ENCODE measurements at places on chromosomes 2 and 18.

DNA sequence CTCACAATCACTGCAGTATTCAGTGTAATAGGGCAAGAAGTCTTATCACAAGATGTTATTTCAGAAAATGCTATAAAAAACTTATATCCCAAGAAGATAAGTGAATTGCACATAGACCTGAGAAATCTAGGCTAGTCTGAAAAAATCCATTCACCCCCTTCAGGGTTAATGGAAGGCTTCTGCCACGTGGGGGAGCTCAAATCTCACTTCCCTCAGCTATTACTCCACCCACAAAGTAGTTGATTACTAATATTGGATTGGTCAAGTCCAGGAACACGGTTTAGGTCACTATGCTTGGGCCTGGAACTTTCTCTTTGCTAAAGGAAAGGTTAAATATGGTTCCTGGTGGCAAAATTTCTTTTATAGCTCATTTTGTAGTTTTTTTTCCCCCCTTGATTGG, 51.2 kb upstream of the ADAM23 start:
- DNase-seq, result no peak

- no peak for DNase-seq
Observed at GRCh38 chr2:161905389-161906046, 168.5 kb downstream of the DPP4 start.

- DNase-seq, result no peak
Observed at GRCh38 chr2:123513351-123513750, 511.7 kb upstream of the CNTNAP5 start.

- DNase-seq, result no peak
Observed at GRCh38 chr18:42045346-42045745, 90.3 kb downstream of the PIK3C3 start.

GRCh38 chr2:215885536-215885935, 127.8 kb downstream of the MREG start:
- DNase-seq, result no peak
